Activated CD8-positive, alpha-beta T cell treated with anti-CD3 and anti-CD28 coated beads for 36 hours (primary cell): ENCODE measurements at places on chromosomes 5 and 9.
A peak's percentile ranks its signal among the peaks of the same experiment; 100 is the strongest.

DNA sequence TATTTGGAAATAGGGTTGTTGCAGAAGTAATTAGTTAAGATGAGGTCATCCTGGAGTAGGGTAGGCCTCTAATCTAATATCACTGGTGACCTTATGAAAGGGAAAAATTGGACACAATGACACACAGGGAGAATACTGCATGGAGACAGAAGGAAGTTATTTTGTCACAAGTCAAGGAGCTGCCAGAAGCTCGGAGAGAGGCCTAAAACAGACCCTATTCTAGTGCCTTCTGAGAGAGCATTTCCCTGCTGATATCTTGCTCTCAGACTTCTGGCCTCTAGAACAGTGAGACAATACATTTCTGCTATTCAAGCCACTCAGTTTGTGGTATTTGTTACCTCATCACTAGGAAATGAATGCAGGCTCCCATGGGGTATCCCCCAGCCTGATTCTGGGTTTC is 332.9 kb downstream of the CSNK1G3 start:
- DNase-seq: no peak

GRCh38 chr5:172564188-172564587 is 76.9 kb upstream of the NEURL1B start:
- DNase-seq: no peak

GRCh38 chr9:135896626-135897025 is 10.7 kb downstream of the CAMSAP1 start:
- no peak for DNase-seq

DNA sequence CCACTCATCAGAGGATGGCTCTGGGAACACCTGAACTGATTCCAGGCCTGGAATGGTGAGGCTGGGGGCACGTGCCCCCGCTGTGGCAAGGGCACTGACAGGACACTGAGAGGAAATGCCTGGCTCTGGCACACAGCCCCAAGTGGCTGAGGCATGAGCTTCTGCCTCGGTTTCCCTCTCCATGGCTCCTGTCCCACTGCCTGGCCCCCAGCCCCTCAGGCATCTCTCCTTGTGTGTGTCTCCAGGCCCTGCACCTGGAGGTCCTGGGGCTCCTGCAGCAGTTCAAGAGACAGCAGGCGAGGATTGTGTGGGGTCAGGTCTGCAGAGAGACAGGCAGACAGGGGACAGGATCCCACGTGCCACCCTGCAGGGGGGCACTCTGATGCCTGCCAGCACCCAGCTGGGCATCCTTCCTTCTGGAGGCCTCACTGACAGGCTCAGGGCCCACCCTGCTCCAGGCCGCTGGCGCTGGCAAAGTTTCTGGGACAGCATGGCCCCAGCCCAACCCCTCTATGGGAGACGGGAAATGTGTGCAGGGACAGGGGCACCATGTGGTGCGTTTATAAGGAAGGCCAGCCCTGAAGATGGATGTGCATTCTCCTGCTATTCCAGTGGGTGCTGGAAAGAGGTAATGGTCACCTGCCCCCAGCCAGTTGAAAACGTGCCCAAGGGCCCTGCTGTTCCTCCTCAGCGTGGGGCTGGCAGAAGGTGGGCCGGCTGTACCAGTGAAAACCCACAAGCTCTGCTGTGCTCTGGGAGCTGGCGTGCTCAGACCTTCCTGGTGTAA is 66.0 kb downstream of the RASGEF1C start:
- DNase-seq: no peak

GRCh38 chr9:74755999-74756398 is 131.7 kb downstream of the TRPM6 start:
- no peak for DNase-seq

DNA sequence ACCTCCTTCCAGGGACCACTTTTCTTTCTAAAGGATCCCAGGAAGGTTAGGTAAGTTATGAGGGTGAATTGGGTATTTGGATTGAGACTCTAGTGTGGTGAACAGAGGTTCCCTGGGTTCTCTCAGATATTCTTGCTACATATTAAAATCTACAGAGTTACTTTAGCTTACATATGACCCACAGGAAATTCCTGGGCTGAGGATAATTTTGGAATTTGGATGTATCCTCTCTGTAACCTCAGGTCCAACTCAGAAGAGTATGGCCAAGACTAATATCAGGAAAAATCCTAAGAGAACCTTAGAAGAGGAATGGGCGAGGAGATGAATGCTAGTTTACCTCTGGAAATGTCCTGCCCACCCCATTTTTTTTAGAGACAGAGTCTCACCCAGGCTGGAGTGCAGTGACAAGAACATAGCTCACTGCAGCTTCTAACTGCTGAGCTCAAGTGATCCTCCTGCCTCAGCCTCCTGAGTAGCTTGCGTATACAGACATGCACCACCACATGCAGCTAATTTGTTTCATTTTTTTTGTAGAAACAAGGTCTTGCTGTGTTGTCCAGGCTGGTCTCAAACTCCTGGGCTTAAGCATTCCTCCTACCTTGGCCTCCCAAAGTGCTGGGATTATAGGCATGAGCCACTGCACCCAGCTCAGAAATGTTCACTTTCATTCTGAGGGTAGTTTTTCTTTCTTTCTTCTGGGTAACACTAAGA is 196.4 kb downstream of the ARHGEF28 start:
- no peak for DNase-seq

DNA sequence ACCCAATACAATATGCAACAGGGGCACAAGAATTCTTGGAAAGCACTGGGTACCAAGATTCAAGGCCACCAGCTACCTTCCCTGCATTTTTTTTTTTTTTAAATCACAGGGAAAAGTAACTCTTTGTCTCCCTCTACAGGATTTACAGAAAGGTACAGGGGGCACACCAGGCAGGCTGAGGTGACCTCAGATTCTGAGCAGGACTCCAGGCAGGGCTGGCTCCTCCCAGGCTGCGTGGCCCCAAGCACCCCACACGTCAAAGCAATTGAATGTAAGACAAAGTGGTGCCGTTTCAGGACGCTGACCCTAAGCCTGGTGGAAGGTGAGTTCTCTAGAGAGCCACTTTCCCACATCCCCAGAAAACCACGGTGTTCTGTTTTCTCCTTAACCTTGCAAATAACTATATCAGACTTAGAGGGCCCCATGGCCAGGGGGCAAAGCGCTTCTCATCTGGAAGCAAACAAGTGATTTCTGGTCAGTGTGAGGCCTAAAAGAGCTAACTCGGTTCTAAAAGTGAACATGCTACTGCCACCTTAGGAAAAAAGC is 222.6 kb downstream of the ROR2 start:
- peak; percentile 56 for DNase-seq

GRCh38 chr5:99973779-99974178 is 561.4 kb upstream of the FAM174A start:
- no peak for DNase-seq

GRCh38 chr9:124708074-124708473 is 63.0 kb downstream of the NR6A1 start:
- no peak for DNase-seq

DNA sequence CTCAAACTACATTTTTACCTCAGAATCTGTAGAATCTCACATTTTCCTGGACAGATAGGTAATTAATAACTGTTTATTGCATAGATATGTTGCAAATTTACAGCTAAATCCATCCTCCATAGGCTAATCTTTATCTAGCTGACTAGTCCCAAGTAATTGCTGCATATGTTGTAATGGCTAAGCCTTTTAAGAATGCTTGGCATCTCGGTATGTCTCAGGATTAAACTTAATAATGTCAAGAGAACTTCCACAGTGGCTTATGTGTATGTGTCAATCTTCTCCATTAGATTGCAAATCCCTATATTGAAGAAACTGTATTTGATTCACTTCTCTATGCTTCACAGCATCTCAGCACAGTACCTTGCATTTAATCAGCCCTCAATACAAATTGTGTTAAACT is 131.9 kb downstream of the PRDM9 start:
- DNase-seq: no peak

DNA sequence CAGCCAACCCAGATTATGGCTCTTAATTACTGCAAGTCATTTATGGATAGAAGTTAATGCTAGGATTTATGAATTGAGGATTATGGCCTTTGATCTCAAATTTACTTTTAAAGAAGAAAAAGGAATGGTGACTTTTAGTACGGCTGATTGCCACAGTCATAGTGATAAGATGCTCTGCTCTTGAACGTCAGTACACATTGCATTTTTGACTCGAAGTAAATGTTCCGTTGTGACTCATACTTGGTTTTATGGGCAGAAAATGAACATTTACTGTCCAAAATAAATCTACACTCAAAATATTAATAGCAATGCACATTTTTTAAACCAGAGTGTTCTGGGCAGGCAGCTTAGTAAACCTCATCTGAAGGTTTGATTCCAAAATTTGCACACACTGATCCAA is 830 bp downstream of the ADAMTSL1 start:
- no peak for DNase-seq

DNA sequence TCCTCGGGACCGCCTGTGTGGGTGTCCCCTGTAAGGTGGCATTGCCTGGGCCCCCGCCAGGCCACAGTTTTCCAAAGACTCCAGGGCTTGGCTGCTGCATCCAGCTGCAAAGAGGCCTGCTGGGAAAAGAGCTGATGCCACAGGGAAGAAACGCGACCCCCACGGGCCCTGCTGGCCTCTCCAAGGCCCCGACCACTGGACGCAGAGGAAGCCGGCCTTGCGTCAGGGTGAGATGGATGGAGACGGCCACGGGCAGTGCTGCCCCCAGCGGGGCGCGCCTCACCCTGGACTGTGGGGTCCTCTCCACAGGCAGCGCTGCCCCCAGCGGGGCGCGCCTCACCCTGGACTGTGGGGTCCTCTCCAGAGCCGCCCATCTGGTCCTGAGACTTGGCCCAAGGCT is 21.3 kb upstream of the SLC6A19 start:
- no peak for DNase-seq

- no peak for DNase-seq
Observed at GRCh38 chr9:89219637-89220036, 41.0 kb upstream of the SHC3 start.

DNA sequence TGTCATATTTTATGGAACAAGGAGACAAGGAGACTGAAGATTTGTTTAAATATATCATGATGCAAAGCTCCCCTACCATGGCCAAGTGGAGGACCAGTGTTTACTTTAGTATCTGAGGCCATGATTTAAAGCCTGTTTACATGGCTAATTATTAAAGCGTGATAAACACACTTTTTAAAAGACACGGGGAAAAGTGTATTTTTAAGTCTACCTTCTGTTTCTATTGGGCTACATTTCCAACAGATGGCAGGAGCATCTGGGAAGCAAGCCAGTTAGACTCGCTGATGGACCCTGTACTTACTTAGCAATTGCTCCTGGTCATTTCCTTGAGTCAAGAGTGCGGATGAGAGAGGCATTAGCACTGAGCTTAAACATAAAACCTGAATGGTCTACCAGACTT is 480.3 kb upstream of the SEMA6A start:
- no peak for DNase-seq
